Stimulated activated CD4-positive, alpha-beta T cell treated with anti-CD3 and anti-CD28 coated beads, Interleukin-4, amount 100 ng/mL, for 1 hour (primary cell): ENCODE measurements at places on chromosomes 6 and 20.

DNA sequence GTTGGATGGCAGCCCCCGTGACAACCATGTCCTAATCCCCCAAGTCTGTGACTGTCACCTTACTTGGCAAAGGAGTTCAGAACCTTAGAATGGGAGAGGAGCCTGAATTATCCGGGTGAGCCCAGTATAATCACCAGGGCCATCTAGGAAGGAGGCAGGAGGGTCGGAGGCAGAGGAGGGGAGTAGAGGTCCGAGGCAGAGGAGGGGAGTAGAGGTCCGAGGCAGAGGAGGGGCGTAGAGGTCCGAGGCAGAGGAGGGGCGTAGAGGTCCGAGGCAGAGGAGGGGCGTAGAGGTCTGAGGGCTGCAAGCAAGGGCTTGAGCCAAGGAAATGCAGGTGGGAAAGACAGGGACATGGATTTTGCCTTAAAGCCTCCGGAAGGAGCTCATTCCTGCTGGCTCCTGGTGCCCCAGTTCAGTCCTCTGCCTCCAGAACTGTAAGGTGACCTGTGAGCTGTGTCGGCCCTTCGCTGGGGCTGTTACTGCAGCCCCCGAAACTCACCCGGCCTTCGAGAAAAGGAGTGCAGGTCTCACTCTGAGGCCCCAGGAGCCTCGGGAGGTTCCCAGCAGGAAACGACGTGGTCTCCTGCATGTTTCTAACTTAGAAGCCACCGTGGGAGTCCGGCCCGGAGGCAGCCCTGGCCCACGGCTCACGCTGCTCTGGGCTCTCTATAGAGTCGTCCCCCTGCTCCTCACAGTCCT lies 20.0 kb upstream of the SLCO4A1 start:
- DNase-seq, result no peak

- DNase-seq, result no peak
These were observed 100.0 kb upstream of the RIPOR2 start for GRCh38 chr6:25035512-25036435.

GRCh38 chr6:49430866-49431265 lies 32.2 kb downstream of the MMUT start:
- no peak for DNase-seq

- DNase-seq, result no peak
These were observed 77.8 kb downstream of the NCR2 start for GRCh38 chr6:41413250-41413649.

DNA sequence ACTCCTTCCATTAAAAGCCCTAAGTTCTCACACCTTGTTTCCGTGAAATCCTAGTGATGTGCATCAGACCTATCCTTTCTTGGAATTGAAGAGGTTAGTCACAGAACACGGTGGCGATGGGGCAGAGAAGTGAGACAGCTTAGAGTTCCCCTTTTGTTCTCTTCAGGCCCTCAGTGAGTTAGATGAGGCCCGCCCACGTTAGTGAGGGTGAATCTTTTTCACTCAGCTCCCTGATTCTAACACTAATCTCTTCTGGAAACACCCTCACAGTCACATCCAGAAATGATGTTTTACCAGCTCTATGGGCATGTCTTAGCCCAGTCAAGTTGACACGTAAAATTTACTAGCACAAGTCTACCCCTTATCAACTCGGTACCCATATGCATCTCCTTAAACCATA lies 172.7 kb upstream of the NOX3 start:
- peak; percentile 35 for DNase-seq

- no peak for DNase-seq
These were observed 739.0 kb downstream of the CBLN4 start for GRCh38 chr20:55266361-55266760.

DNA sequence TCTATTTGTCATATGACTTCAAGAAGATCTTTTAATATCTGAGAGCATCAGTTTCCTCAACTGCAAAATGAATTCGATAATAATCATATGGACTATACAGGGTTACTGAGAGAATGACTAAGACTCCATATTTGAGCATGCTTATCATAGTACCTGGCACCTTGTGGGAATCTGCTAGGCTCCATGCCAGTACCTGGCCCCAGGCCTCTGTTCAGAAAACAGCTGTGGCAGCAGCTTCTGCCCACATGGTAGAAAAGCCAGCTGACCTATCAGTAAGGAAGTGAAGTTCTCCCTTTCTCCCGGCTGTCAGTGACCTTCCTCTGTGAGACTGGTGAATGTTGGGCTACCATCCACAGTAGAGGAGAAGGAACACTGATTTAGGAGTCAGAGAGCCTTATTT lies 574.9 kb upstream of the CHD6 start:
- DNase-seq, result no peak

- DNase-seq, result no peak
These were observed 236.5 kb upstream of the FOXQ1 start for GRCh38 chr6:1075444-1075843.

DNA sequence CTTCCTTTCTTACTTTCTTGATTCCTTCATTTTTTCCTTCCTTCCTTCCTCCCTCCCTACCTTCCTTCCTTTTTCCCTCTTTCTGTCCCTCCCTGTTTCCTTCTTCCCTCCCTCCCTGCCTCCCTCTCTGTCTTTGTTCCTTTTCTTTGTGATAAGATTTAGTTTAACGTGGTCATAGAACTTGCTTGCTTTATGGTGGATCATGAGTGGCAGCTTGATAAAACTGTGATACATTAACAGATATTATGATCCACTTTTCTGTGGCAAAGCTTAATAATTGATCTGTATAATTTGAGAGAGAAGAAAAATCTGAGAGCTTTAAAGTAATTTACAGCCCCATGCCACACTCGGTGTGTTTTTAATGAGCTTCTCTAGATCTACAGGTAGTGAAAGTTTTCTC lies 280.5 kb downstream of the RNF144B start:
- DNase-seq, result no peak

GRCh38 chr6:3504938-3505805 lies 48.3 kb upstream of the SLC22A23 start:
- no peak for DNase-seq

DNA sequence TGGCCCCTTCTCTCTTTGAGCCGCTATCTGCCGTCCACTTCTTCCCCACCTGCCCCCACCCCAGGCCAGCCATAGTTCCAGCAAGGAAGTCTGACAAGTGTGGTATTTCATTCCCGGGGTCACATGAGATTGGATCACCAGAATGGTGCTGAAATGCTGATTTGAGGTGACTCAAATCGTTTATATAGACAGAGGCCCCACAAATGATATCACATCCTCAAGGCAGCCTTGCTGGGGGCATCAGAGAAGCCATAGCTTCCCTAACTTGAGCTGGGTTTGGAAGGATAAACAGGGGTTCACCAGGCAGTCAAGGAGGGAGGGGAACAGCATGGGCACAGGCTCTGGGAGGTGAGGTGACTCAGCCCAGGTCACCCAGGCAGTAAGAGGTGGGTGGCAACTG lies 9.9 kb downstream of the SDCBP2 start:
- DNase-seq, result no peak

- DNase-seq, result no peak
These were observed 507.3 kb downstream of the EYS start for GRCh38 chr6:65199683-65200082.

DNA sequence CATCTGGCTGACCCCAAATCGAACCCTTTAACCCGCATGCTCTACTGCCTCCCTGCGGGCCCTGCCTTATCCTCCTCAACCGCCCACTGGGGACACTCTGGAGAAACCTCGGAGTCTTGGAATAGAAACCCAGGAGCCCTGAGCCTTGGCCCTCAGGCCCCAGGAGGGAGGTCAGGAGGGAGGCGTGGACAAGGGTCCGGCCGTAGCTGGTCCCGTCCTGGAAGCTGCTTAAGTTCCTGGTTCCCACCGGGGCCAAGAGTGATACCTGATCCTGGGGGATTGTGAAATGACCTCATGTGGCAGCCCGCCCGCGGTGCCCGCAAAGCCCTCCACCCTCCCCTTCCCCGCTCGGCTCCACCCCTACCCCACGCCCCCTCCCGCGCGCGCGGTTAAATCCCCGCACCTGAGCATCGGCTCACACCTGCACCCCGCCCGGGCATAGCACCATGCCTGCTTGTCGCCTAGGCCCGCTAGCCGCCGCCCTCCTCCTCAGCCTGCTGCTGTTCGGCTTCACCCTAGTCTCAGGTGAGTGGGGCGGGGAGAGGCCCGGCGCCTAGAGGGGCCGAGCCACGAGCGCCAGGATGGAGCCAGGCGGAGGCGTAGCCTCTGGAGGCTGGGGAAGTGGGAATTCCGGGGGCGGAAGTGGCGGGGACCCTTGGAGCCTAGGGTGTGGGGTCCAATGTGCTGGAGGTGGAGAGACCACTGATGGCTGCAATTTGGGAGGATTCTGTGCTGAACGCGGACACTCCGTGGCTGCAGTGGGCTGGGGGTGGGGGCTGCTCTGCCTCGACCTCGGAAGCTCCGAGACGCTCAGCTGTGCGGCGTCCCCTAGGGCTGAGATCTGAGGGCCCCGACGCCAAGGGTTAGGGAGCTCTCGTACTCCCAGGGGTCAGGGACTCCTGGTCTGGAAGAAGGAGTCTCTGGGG lies at the start of gene WFDC2:
Gene WFDC2 (plus strand): TSS at position 418 of the 926 bp plus-strand sequence. CDS start 29 bp downstream, at position 447.
- peak; percentile 9 for DNase-seq

GRCh38 chr20:43987531-43987930 lies 72.9 kb downstream of the TOX2 start:
- no peak for DNase-seq

DNA sequence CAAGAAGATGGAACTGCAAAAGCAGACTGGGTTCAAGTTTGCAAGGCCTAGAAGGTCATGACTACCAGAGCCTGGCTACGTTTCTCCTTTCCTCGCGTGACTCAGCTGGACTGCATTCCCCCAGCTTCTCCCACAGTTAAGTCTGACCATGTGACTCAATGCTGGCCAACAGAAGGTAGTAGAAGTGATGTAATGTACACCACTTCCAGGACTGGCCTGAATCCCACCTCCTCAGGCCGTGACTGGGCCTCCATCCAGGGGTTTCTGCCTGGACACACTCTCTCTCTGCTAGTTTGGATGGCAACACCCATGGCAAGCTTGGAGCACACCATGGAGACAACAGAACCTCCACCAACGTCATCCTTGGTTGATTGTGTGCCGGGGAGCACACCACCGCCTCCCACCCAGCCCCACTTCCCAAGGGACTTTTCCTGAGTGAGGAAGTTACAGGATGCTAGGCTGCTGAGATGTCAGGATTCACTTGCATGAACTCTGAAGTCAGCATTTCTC lies 112.0 kb upstream of the CDYL start:
- DNase-seq, result no peak
